ENCODE measurements at places on chromosomes 4 and X.

- peak; percentile 10 for DNase-seq
Observed at GRCh38 chrX:2576793-2577192, 76.0 kb upstream of the DHRSX start.

GRCh38 chr4:150215601-150216000 lies 137.4 kb downstream of the DCLK2 start:
- no peak for DNase-seq

DNA sequence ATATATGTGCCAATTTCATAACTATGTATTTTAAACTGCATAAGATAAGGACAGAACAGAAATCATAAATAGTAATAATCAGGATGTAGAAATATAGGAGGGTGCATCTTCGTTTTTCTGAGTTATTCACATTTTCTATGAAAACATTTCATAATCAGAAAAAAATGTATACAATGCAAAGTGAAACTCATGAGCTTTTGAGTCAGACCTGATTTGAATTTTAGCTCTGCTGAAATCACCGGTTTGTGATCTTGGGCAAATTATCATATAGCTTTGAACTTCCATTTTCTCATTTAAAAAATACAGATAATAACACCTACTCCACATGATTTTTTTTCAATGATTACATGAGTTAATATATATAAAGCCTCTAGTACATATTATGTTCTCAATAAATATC lies 106.9 kb downstream of the KDR start:
- no peak for DNase-seq

- DNase-seq, result no peak
Observed at GRCh38 chr4:119942806-119943205, 123.8 kb downstream of the MAD2L1 start.

DNA sequence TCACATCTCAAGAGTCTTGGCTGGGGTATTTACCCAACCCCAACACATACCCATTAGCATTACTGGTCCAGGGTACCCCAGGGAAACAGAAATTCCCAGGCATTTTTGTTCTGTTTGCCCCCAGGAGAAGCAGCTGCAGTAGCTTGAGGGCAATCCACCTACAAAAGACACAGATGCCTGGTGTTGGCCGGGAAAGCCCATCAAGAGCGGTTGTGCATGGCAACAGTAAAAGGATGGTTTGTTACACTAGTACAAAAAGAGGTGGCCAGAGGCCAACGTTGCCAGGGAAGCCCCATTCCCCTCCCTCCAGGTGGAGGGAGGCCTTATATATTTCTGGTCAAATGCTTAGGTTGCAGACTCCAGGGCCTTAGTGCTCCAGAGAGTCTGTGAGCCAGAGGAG lies 637.8 kb downstream of the BCOR start:
- DNase-seq, result no peak
